CD8-positive, alpha-beta T cell (primary cell): ENCODE measurements at places on chromosomes 7 and 10.

- no peak for DNase-seq
Measured at GRCh38 chr10:24824124-24824523, 100.4 kb upstream of the ARHGAP21 start.

- DNase-seq = no peak
Measured at GRCh38 chr7:150404172-150404804, 25.2 kb downstream of the ZNF775 start.

GRCh38 chr7:45311597-45311996 is 154.0 kb downstream of the RAMP3 start:
- DNase-seq = no peak

DNA sequence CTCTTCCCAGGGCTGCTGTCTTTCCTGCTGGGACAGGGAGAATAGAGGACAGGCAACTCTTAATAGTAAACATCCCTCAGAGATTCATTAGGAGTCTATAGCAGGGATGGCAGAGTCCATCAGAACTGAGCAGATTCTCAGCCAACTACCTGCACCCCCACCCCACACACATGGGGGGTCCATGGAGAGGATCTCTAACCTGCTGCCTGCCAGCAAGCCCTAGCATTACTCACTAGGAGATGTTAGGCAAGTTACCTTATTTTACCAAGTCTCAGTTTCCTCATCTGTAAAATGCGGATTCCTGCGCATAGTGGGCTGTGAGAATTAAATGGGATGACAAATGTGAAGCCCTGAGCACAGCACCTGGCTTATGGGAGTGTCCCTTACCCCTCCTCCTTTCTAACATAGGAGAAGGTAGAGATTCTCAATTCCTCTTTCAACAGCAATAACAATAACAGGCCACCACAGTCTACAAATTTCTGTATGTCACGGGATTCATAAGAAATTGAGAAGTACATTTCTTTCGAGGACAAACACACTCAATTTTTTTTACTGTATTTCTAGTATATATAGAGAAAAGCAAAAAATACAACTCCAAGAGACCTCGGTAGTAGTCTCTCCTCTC is 23.8 kb upstream of the WDR11 start:
- no peak for DNase-seq

DNA sequence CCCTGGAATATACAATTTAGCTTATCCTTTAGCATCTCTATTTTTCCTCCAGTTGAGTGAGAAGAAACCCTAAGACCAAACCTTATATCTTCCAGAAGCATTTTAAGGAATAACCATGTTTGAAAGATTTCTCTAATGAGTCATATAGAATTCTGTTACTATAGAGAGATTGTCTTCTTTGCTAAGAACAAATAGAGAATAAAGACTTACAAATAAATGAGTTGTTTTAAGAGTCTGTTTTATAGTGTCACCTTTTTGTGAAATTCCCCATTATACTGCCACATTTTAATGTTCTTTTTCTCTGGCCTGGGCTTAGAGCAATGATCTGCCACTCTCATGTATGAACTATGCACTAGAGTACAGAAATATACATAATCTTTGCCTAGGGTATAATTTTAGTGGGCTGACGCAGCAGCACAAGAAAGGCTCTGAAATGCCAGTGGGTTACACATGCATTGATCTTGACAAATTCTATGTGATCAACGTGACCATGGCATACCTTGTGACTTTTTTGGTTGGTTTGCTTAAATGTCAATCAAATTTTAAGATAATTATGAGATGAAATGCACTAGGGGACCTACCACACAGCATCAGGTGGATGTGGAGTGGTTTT is 145.1 kb upstream of the MKLN1 start:
- DNase-seq = no peak

DNA sequence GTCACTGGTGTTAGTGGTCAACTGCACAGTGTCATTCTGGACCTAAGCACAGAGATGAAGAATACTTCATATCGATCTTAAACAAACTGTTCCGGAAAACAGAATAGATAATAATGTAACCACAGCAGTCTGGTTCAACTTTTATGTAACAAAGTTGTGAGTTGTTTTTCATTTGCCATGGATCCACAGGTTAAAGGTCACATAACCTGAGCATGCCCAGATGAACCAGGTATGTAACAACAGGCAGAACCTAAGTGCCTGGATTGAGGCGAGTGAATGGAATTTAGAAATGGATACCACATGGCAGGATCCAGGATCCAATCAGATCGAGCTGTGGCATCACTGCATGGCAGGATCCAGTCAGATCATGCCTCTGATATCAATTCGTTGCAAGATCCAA is 87.1 kb downstream of the CLEC2L start:
- no peak for DNase-seq

DNA sequence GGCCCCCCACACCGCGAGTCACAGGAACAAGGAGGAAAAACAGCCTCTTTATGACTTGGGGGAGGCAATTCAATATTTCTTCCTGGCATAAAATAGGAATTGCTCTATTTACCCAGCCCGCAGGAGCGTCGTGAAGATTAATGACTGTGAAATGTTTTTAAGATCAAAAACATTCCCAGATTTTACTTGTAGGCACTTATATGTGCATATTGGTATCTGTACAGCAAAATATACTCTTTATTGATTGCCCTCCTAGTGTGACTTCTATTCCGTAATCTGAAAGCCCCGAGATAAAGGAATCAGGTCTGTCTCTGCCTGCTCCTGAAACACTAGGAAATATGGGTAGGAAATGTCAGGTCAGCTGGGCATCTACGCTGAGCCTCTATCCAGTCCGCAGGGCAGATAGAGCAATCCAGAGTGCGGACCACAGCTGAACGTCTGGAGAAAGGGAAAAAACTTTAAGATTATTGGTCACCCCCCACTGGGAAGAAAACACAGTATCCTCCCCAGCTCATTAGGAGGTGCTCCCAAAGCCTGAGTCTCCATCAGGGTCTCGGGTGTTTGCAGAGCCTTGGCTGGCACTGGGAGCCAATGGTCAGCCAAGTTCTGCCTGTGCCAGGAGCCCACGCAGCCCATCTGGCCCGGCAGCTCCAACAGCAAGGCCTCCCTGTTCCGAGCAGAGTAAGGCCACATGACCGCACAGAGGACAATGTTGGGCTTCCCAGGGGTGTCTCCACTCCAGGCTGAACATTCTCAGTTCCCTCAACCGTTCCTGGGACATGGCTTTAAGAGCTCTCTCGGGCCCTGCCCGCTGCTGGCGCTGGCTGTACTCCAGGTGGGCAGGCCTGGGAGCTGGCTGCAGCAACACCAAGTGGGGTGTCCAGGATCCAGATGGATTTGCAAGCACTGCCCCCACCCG is 7.7 kb downstream of the CTBP2 start:
- no peak for DNase-seq

DNA sequence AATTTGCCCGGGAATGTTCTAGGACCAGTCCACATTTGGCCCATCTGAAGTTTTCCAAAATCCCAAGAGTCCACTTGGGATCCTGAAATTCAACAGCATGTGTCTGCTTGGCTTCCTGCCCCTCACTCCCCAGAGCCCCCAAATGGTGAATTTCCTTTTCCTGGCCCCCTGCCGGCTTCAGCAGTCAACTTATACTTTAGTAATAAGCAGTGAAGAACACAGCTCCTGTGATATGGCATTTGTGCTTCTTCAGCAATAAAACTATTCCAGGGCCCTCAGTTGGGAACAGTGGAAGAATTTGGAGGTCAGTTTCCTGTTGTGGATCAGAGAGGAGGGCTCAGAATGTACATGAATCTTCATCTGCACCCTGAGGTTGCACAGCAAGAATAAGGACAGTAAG is 51.1 kb downstream of the PRF1 start:
- DNase-seq = no peak

DNA sequence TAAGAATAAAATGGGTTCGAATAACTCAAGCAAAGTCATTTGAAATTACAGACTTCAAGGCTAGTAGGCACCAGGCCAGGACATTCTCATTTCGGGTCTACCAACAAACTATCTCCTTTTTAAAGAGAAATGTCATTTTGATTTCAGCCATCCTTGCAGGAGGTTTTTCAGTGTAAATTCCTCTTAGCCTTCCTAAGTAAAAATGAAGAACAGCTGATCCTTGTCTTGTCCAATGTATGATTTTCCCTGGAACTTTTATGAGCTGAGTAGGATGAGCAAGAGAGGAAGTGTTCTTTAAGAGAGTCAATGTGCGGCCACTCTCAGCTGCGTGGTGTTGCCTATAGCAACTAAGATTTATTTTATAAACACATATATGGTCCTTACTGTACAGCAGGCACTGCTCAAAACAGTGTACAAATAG is 110.1 kb downstream of the PLCE1 start:
- no peak for DNase-seq

- DNase-seq = no peak
Measured at GRCh38 chr7:158868764-158869410, 12.5 kb downstream of the DYNC2I1 start.

DNA sequence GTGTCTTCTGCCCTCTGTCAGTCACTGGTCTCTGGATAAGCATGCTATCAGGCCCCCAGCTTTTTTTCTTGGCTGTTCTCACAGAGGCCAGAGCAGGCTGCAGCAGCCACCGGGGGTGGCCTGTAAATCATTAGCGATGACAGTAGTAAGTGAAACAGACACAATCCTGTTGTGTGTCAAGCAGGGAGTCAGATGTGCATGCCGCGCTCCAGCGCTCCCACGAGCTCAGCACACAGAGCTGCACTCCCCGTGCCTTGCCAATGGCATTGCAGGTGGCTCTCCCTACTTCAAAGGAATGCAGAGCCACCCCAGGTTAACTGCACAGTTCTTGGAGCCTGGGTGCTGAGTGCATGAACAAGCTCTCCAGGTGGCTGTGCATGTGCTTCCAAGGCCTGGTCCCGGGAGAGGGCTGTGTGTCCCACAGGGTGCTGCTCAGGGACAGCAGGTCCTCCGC is 226.1 kb downstream of the GLRX3 start:
- no peak for DNase-seq

DNA sequence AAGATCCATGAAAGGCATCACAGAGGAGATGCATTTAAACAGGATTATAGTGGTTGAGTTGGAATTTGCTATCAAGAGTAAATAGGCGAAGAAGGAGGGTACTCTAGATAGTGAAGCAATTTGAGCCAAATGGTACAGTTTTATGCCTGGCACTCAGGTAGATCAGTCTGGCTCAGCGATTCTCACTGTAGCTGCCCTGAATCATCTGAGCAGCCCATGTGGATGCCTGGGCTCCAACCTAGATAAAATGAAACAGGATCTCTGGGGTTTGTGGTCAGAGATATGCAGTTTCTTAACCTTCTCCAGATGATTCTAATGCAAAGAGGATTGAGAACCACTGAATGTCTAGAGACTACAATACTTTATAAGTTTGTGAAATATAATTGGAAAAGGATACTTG is 282.0 kb upstream of the FZD1 start:
- DNase-seq = no peak

DNA sequence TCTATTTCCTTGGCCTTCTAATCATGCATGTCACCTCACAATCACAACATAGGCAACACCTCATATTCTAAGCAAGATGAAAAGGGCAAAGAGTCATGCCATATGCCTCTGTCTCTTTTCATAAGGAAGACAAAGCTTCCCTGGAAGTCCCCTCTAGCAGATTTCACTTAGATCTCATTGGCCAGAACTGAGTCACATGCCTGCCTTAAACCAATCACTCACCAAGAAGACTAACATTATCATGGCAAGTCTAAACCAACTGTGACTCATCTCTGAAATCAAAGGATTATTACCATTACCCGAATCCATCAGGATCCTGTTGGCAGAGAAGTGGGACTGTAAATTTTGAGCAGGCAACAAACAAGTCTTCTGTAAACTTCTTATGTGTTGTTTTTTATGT is 27.8 kb downstream of the CAV1 start:
- DNase-seq = no peak

DNA sequence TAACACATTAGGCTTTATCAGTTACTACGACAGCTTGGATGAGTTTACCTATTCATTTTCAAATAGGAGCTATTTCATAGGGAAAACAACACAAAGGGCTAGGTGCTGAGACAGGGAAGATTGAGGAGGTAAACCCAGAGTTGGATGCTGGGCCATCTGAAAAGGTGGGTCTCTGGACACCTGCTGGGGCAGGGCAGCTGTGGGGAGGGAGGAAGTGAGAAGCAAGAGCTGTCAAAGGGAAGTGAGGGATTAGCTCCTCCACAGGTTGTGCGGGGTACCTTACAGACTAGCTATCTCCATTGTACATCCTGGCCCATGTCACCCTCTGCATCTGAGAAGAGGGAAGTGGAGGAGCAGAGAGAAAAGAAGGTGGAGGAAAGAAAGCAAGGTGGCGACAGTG is 48.9 kb downstream of the BLNK start:
- DNase-seq = no peak

- DNase-seq = no peak
Measured at GRCh38 chr10:69479240-69480067, 28.2 kb downstream of the TSPAN15 start.

- DNase-seq = no peak
Measured at GRCh38 chr10:20993389-20993788, 96.3 kb upstream of the NEBL start.

DNA sequence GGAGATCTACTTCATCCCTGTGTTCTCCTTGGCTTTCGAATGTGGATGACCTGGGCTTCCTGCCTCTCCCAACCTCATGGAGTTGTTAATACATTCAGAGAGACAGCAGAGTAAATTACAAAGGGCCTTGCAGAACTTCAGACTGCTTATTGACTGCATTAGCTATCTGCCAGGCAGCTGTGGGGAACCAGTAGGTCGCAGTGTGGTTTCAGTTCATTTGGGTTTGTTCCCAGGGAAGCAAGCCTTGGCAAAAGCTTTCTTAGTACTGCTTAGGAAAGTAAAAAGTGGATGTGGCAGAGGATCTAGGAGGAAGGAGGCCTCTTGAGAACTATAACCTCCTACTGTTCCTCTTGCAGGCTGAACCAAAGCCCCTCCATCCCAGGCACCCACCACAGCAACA is 9.2 kb downstream of the NPFFR1 start:
- DNase-seq = no peak

GRCh38 chr7:12199363-12199762 is 11.7 kb upstream of the TMEM106B start:
- DNase-seq = no peak

DNA sequence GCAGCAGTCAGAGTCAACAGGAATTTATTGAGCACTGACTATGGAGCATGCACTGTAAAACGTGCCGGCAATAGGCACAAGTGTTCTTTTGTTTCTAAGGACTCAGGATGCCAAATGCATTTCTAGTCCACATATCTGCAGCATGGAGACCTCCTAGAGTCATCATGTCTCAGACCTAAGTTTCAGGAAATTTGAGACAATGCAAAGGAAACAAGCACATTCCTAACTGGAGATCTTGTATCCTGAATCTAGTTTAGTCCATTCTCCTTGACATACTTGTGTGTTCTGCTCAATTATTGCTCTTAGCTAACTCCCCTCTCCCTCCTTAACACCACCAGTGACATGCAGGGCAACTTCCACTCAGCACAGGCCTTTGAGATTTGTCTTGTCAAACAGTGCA is 173.2 kb downstream of the ZNF438 start:
- no peak for DNase-seq

GRCh38 chr7:100220586-100221230 is 959 bp downstream of the PVRIG start:
- no peak for DNase-seq

GRCh38 chr10:30357806-30358205 is 8.7 kb upstream of the MTPAP start:
- no peak for DNase-seq
